ENCODE measurements at places on chromosomes 11 and 22.
A peak's percentile ranks its signal among the peaks of the same experiment; 100 is the strongest.

- H3K27me3 ChIP-seq: peaks cover 4% of the 10 kb centered on the region
- H3K4me1 ChIP-seq: no peaks in the 10 kb centered on the region
- no peak overlapping the region for H3K4me3 ChIP-seq
- DNase-seq: no peak
Observed at GRCh38 chr11:117759305-117759704, 37.7 kb downstream of the DSCAML1 start.

DNA sequence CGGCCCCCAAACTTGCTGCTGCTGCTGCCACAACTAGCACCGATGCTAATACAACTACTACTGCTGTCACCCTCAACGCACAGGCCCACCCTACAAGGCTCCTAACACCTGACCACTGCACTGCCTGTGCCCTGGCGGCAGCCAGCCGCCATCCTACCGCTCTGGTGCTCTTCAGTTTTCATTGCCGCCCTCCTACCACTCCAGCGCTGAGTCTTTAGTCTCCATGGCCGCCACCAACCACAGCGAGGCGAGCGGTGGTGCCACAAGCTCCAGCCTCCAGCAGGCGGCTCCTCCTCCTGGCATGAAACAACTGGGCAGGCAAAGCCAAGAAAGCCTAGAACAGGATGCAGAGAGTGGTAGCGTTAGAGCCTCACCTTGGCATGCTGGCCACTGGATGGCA lies 5.0 kb upstream of the RFPL3 start:
- no peak overlapping the region for H3K27ac ChIP-seq
- no peaks in the 10 kb centered on the region for H3K36me3 ChIP-seq
- no peaks in the 10 kb centered on the region for H3K4me1 ChIP-seq
- H3K27me3 ChIP-seq: peaks cover 15% of the 10 kb centered on the region
- no peak overlapping the region for H3K4me3 ChIP-seq

GRCh38 chr11:129691142-129691541 lies 124.5 kb upstream of the TMEM45B start:
- no peak overlapping the region for H3K4me3 ChIP-seq
- H3K27me3 ChIP-seq: peaks cover 22% of the 10 kb centered on the region
- peaks cover 7% of the 10 kb centered on the region for H3K4me1 ChIP-seq
- DNase-seq: no peak
- no peak overlapping the region for H3K27ac ChIP-seq

DNA sequence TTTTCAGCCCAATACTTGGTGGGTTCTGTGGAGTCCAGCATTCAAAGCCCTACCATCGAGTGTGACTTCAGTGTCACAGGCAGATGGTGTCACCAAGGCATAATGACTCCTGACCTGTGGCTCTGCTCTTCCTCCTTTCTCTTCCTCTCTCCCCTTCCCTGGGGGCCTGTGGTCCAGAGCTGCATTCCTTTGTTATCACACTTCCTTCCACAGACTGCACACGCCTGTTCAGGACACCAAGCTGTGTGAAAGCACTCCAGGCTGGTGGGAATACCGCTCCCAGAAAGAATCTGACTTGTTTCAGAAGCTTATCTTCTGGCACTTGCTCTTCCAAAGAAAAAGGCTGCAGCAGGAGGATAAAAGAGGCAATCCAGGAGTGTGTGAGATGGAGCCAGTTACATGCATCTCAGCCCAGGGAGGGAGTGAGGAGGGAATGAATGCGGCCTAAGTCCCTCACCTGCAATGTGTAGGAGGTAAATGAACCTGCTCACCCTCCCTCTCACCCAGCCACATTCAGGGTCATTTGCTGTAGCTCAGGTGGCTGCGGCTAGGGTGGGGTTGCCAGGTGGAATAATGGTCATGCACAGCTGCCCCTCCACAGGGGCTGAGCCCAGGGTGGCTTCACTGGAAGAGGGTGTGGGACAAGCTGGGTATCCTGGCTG lies 79.3 kb downstream of the ADAMTS15 start:
- no peaks in the 10 kb centered on the region for H3K36me3 ChIP-seq
- peaks cover 5% of the 10 kb centered on the region for H3K27me3 ChIP-seq
- no peak overlapping the region for H3K27ac ChIP-seq
- no peak overlapping the region for H3K4me3 ChIP-seq

DNA sequence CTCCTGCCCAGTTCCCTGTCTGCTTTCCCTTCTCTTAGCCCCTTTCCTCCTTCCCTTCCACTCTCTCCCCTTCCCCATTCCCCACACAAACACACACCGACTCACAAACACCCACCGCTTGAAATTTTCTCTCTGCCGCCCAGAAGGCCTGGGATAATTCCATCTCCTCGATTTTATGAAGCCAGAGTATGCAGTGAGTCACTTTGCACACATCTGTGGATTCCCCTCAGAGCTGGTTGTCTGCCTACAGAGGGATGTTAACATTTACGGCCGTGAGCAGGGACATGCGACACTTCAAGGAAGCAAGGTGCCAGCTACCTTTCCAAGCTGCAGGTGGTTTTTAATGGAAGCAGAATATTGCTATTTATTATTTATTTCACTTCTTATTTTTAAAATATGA lies 332.0 kb downstream of the TENM4 start:
- no peak overlapping the region for H3K4me3 ChIP-seq
- no peaks in the 10 kb centered on the region for H3K27me3 ChIP-seq
- H3K36me3 ChIP-seq: no peaks in the 10 kb centered on the region
- DNase-seq: no peak
- no peak overlapping the region for H3K27ac ChIP-seq

- no peaks in the 10 kb centered on the region for H3K36me3 ChIP-seq
- peak overlapping the region; percentile 85 for H3K4me3 ChIP-seq
- H3K27ac ChIP-seq: peak overlapping the region; percentile 62
- DNase-seq: peak; percentile 2
Observed at GRCh38 chr11:19713196-19714021, 772 bp downstream of the NAV2 start.

- H3K4me3 ChIP-seq: no peak overlapping the region
- H3K36me3 ChIP-seq: no peaks in the 10 kb centered on the region
- H3K4me1 ChIP-seq: peaks cover 3% of the 10 kb centered on the region
- peaks cover 60% of the 10 kb centered on the region for H3K27me3 ChIP-seq
- no peak overlapping the region for H3K27ac ChIP-seq
- no peak for DNase-seq
Observed at GRCh38 chr11:118147502-118147901, 5.1 kb downstream of the SCN4B start.

DNA sequence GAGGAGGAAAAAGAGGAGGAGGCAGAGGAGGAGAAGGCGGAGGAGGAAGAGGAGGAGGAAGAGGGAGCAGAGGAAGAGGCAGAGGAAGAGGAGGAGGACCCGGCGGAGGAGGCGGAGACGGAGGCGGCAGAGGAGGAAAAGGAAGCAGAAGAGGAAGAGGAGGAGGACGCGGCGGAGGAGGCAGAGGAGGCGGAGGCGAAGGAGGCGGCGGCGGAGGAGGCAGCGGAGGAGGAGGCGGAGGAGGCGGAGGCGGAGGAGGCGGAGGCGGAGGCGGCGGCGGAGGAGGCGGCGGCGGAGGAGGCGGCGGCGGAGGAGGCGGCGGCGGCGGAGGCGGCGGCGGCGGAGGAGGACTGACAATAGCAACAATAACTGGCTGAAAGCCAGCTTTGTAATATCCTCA lies 616.6 kb downstream of the TBC1D22A start:
- peaks cover 10% of the 10 kb centered on the region for H3K36me3 ChIP-seq
- H3K4me3 ChIP-seq: no peak overlapping the region
- no peak for DNase-seq
- H3K27me3 ChIP-seq: peaks cover 6% of the 10 kb centered on the region
- H3K4me1 ChIP-seq: no peaks in the 10 kb centered on the region
